ENCODE measurements at places on chromosomes 4 and X. TPM values are rescaled to one million over a fixed set of nuclear protein-coding genes. Genes with fewer than 3 reads are reported as not detected.

The CEP135 gene
- total RNA-seq = 24.0 TPM

The TRPC3 gene
- 88.6 TPM for total RNA-seq

GRCh38 chr4:74375824-74376426 lies 11.0 kb downstream of the EREG start:
- no peak for DNase-seq

DNA sequence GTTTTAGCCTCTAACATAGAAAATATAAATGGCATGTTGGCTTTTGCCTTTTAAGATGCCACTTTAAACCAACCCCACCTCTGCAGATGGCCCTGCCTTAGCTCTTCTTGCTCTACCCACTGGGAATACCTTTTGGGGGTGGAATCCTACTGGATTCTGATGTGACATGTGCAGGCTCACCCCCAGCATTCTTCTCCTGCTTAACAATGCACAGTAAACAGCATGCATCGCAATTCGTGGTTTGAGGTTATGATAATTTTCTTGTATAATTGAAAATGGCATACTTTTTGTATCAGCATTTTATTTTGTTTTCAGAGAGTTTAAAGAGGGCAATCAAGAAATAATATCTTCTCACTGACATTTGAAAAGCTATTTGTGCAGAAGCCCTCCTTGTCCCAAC lies 167.9 kb downstream of the AREG start:
- no peak for DNase-seq

GRCh38 chrX:18875256-18875878 lies 108.5 kb downstream of the PHKA2 start:
- peak; percentile 57 for DNase-seq

DNA sequence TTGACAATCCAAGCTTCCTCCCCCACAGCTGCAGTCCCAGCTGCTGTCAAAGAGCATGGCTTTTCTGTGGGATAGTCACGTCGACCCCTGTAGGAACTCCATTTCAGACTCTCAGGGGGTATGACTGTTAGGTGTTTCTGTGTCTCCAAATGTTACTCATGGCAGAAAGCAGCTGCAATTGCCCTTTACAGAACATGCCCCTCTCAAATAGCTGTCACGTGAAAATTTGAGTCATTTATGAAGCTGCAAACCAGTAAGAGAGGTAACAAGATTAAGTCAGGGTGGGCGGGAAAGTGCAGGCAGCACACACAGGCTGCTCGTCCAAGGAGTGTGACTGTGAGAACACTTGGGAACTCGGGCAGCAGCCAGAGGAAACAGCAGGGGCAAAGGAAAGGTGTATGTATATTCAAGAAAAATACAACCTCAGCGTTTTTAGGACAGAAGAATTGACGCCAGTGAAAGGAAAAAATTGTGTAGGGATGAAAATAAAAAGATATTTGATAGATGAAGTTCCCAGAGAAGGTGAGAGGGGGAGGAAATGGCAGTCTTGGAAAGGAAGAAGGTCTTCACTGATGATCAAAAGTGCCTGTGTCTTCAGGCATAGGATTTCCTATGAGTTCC lies 66.5 kb upstream of the TMEM184C start:
- no peak for DNase-seq

DNA sequence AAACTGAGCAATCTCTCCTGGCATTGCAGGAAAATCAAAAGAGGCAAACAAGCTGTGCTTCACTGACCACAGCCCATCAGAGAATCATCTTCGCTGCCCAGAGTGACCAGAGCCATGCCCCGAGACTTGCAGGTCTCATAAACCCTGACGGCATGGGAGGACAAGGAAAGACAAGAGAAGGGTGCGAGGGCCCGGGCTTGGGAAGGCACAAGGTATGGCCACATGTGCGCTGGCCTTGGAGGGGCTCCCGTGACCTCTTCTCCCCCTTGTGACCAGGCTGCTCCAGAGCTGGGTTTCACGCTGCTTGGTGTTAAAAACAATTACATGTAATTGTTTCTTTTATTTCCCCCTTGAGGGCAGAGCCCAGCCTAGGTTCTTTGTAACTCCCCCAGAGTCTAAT lies 20.8 kb downstream of the DCTD start:
- no peak for DNase-seq

Data from cerebellum (tissue), 4 donors.